ENCODE measurements at places on chromosomes 5 and 9. TPM values are rescaled to one million over a fixed set of nuclear protein-coding genes. Genes with fewer than 3 reads are reported as not detected.

- H3K4me3 ChIP-seq: no peak overlapping the region
- H3K4me1 ChIP-seq: peaks cover 47% of the 10 kb centered on the region
- DNase-seq: peak; percentile 31
- no peaks in the 10 kb centered on the region for H3K27me3 ChIP-seq
- H3K27ac ChIP-seq: peak overlapping the region; percentile 11
- H3K36me3 ChIP-seq: no peaks in the 10 kb centered on the region
Measured at GRCh38 chr5:113050721-113051382, 74.3 kb downstream of the DCP2 start.

GRCh38 chr5:172800088-172800551, 29.1 kb upstream of the DUSP1 start:
- no peaks in the 10 kb centered on the region for H3K27me3 ChIP-seq
- H3K4me3 ChIP-seq: no peak overlapping the region
- peaks cover 66% of the 10 kb centered on the region for H3K4me1 ChIP-seq
- H3K27ac ChIP-seq: peak overlapping the region; percentile 99
- H3K36me3 ChIP-seq: no peaks in the 10 kb centered on the region
- DNase-seq: peak; percentile 100

GRCh38 chr5:158642879-158643278, 456.8 kb downstream of the EBF1 start:
- H3K27me3 ChIP-seq: no peaks in the 10 kb centered on the region
- H3K27ac ChIP-seq: no peak overlapping the region
- no peak for DNase-seq
- no peak overlapping the region for H3K4me3 ChIP-seq
- H3K4me1 ChIP-seq: no peaks in the 10 kb centered on the region

Gene SEMA5A
- polyA plus RNA-seq: not detected

- H3K4me1 ChIP-seq: peaks cover 3% of the 10 kb centered on the region
- no peak for DNase-seq
- H3K27me3 ChIP-seq: peaks cover 50% of the 10 kb centered on the region
Measured at GRCh38 chr5:159913501-159913900, 2.8 kb upstream of the ADRA1B start.

Gene TNFSF8
- 42.9 TPM for polyA plus RNA-seq

Gene OR1Q1
- polyA plus RNA-seq: not detected

Gene C1QTNF2
- not detected for polyA plus RNA-seq

Gene PLCXD3
- not detected for polyA plus RNA-seq

DNA sequence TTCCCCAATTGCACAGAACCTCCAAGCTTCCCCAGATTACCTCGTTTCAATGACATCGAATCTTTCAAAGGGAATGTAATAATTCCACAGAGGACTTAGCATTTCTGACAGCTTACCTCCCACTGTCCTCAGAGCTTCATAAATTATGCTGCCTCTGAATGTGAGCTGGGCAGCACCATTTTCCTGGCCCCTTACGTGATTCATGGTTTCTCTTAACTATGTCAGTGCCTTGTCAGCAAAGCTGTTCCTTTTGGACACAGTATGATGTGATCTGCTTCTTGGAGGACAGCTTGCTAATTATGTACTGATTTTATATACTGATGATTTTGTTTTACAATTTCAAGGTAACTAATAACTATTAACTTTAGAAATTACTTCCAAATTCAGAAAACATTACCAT, 27.7 kb upstream of the SSBP2 start:
- no peaks in the 10 kb centered on the region for H3K27me3 ChIP-seq
- no peak overlapping the region for H3K27ac ChIP-seq
- no peaks in the 10 kb centered on the region for H3K36me3 ChIP-seq
- peak; percentile 12 for DNase-seq
- peak overlapping the region; percentile 47 for H3K4me3 ChIP-seq

DNA sequence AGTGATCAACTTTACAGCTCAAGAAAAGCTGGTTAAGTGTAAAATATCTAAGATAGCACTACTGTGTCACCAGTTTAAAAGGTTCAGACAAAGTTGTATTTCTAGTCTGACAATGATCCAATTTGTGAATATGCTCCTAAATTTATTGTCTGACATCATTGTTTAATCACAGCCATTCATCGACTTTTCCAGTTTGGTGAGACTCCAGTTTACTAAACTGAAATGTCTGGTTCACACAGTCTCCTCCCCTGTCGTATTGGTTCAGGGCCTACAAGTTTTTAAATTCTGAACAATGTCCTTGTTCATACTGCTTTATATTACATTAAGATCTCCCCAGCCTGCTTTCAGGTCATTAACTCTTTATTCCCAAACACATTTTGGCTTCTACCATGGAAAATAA, 161.4 kb downstream of the CHSY3 start:
- no peaks in the 10 kb centered on the region for H3K36me3 ChIP-seq
- no peak overlapping the region for H3K4me3 ChIP-seq
- DNase-seq: no peak
- H3K27me3 ChIP-seq: no peaks in the 10 kb centered on the region
- no peaks in the 10 kb centered on the region for H3K4me1 ChIP-seq
- no peak overlapping the region for H3K27ac ChIP-seq

Gene SUSD3
- polyA plus RNA-seq: 15.7 TPM

Gene SAPCD2
- polyA plus RNA-seq: 1.7 TPM

Gene ASB6
- 21.1 TPM for polyA plus RNA-seq

Gene LECT2
- polyA plus RNA-seq: not detected

GRCh38 chr9:104258296-104259011, 164.3 kb downstream of the SMC2 start:
- no peaks in the 10 kb centered on the region for H3K4me1 ChIP-seq
- no peak overlapping the region for H3K27ac ChIP-seq
- H3K4me3 ChIP-seq: no peak overlapping the region
- no peaks in the 10 kb centered on the region for H3K27me3 ChIP-seq
- no peak for DNase-seq

DNA sequence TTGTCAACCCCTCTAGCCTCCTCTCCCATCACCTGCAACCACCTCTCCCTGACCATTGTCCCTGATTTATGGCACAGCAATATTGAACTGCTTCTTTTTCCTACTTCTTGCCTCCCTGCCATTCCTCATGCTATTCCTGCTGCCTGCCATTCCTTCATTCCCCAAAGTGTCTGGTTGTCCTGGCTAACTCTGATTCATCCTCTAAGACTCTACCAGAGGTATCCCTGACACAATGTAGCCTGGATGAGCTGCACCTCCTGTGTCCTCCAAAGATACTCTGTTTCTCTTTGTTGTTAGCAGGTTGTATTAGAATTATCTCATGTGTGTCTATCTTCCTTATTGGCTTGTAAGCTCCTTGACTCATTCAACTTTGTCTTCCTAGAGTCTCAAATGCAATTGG, 53.5 kb upstream of the PTPN3 start:
- no peaks in the 10 kb centered on the region for H3K27me3 ChIP-seq
- no peak for DNase-seq
- no peak overlapping the region for H3K27ac ChIP-seq
- H3K4me3 ChIP-seq: no peak overlapping the region
- no peaks in the 10 kb centered on the region for H3K36me3 ChIP-seq

Gene TOR2A
- 60.0 TPM for polyA plus RNA-seq

- H3K4me1 ChIP-seq: peaks cover 71% of the 10 kb centered on the region
- H3K27ac ChIP-seq: peak overlapping the region; percentile 85
- no peak overlapping the region for H3K4me3 ChIP-seq
- peaks cover 50% of the 10 kb centered on the region for H3K36me3 ChIP-seq
Measured at GRCh38 chr5:172151661-172152210, 36.3 kb downstream of the STK10 start.

Gene ZNF366
- 0.76 TPM for polyA plus RNA-seq

Gene DCTN3
- polyA plus RNA-seq: 174 TPM

DNA sequence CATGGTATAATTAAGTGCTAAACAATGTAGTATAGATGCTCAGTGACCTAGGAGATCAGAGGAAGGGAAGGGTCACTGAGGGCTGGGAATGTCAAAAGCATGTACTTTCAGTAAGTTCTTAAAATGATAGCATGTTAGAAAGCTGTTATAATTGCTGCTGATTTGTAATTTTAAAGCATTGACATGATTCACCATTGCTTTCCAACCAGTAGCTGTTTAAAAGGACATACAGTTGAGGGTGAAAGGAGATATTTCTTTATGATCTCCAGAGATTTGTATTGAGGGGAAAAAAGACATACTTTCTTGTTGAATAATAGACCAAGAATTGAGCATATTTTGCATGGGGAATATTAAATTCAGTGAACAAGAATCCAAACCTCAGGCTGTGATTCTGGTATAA, 1.2 kb upstream of the SLC1A3 start:
- no peak overlapping the region for H3K27ac ChIP-seq
- H3K27me3 ChIP-seq: no peaks in the 10 kb centered on the region
- no peak for DNase-seq
- no peaks in the 10 kb centered on the region for H3K36me3 ChIP-seq
- H3K4me1 ChIP-seq: peaks cover 32% of the 10 kb centered on the region

- DNase-seq: no peak
- H3K36me3 ChIP-seq: no peaks in the 10 kb centered on the region
- H3K27me3 ChIP-seq: no peaks in the 10 kb centered on the region
- H3K4me3 ChIP-seq: no peak overlapping the region
- no peak overlapping the region for H3K27ac ChIP-seq
Measured at GRCh38 chr5:163404364-163405173, 32.8 kb upstream of the CCNG1 start.

GRCh38 chr5:170854566-170854965, 7.3 kb upstream of the RANBP17 start:
- no peak overlapping the region for H3K27ac ChIP-seq
- no peak for DNase-seq
- H3K27me3 ChIP-seq: no peaks in the 10 kb centered on the region
- no peak overlapping the region for H3K4me3 ChIP-seq

Gene TAF11L5
- polyA plus RNA-seq: not detected

Gene FAM78A
- polyA plus RNA-seq: 40.6 TPM

Gene NPDC1
- polyA plus RNA-seq: 0.51 TPM

Gene ACOT12
- polyA plus RNA-seq: not detected

GRCh38 chr5:166493612-166494011, 1797.8 kb upstream of the WWC1 start:
- H3K27ac ChIP-seq: no peak overlapping the region
- DNase-seq: no peak
- no peaks in the 10 kb centered on the region for H3K36me3 ChIP-seq
- H3K4me3 ChIP-seq: no peak overlapping the region
- H3K4me1 ChIP-seq: no peaks in the 10 kb centered on the region
- no peaks in the 10 kb centered on the region for H3K27me3 ChIP-seq

DNA sequence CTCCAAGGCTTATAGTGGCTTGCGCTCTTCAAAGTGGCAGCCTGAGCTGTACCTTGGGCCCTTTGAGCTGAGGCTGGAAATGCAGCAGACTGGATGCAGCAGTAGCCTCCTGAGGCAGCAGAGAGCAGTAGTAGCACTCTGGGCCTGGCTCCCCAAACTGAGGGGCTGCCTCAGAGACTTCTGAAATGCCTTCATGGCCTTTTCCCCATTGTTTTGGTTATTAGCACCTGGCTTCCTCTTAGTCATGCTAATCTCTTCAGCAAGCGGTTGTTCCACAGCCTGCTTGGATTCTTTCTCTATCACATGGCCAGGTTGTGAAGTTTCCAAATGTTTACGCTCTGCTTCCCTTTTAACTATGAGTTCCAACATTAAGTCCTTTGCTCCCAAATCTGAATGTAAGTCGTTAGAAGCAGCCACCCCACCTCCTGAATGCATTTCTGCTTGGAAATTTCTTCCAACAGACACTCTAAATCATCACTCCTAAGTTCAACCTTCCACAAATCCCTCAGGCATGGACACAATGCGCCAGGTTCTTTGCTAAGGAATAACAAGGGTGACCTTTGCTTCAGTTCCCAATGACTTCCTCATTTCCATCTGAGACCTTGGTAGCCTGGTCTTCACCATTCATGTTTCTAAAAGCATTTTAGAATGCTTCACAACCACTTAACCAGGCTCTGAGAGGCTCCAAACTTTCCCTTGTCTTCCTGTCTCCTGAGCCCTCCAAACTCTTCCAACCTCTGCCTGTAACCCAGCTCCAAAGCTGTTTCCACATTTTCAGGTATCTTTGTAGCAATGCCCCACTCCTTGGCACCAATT, 145.8 kb downstream of the ZDHHC21 start:
- H3K27ac ChIP-seq: no peak overlapping the region
- DNase-seq: no peak
- H3K27me3 ChIP-seq: no peaks in the 10 kb centered on the region
- no peaks in the 10 kb centered on the region for H3K4me1 ChIP-seq
- H3K4me3 ChIP-seq: no peak overlapping the region

Gene PIP5KL1
- 0.31 TPM for polyA plus RNA-seq

Gene ARID3C
- not detected for polyA plus RNA-seq

GRCh38 chr5:114924769-114925168, 244.9 kb downstream of the TRIM36 start:
- no peak overlapping the region for H3K4me3 ChIP-seq
- H3K27ac ChIP-seq: no peak overlapping the region
- no peaks in the 10 kb centered on the region for H3K4me1 ChIP-seq
- DNase-seq: no peak

- H3K4me3 ChIP-seq: no peak overlapping the region
- no peak overlapping the region for H3K27ac ChIP-seq
- H3K36me3 ChIP-seq: no peaks in the 10 kb centered on the region
- no peaks in the 10 kb centered on the region for H3K27me3 ChIP-seq
- no peak for DNase-seq
Measured at GRCh38 chr9:88922091-88922490, 69.2 kb upstream of the S1PR3 start.

DNA sequence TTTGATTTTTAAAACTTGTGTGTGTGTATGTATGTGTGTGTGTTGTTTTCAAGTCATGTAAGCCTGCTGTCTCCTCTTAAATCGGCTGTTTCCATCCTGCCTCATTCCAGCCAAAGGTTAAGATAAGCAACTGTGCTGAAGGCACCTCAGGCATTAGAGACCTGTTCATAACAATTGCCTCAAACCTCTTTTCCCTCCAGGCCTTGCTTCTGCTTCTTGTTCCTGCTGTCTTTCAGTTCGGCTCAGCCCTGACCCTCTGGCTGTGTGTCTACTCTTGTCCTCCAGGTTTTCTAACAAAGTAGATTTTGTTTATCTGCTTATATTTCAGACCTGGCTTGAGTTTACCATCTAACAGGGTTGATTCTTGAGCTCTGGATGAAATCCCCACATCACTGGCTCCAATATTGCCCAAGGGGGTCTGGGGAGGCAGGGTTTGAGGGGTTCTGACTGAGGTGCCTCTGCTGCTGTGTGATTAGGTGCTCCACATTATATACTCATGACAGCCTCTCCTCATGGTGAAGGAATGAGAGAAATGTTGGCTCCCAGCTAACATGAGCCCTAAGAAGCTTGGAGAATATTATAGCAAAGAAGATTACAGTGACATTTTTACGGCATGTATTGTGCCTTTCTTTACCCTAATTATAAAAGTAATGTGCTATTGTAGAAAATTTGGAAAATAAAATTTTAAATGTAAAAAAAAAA, 229.7 kb upstream of the PIK3R1 start:
- peaks cover 4% of the 10 kb centered on the region for H3K4me1 ChIP-seq
- no peak overlapping the region for H3K27ac ChIP-seq
- H3K4me3 ChIP-seq: no peak overlapping the region

DNA sequence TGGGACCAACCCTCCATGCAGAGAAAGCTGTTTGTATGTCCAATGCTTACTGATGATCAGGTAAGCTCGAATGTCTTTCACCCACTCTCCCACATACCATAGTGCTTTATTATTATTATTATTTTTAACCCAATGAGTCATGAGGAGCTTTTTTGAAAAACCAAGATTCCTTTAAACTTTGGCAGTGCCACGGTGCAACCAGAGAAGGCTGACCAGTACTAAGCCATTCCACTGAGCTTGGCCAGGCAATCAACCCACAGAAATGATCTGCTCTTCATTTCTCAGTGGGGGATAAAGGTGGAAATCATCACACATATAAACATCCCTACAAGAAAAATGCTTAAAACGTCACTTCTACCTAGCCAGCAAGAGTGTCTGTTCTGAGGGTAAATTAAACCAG, 35.5 kb downstream of the JAKMIP2 start:
- no peak for DNase-seq
- no peaks in the 10 kb centered on the region for H3K27me3 ChIP-seq
